ENCODE measurements at places on chromosomes 11 and 22.

DNA sequence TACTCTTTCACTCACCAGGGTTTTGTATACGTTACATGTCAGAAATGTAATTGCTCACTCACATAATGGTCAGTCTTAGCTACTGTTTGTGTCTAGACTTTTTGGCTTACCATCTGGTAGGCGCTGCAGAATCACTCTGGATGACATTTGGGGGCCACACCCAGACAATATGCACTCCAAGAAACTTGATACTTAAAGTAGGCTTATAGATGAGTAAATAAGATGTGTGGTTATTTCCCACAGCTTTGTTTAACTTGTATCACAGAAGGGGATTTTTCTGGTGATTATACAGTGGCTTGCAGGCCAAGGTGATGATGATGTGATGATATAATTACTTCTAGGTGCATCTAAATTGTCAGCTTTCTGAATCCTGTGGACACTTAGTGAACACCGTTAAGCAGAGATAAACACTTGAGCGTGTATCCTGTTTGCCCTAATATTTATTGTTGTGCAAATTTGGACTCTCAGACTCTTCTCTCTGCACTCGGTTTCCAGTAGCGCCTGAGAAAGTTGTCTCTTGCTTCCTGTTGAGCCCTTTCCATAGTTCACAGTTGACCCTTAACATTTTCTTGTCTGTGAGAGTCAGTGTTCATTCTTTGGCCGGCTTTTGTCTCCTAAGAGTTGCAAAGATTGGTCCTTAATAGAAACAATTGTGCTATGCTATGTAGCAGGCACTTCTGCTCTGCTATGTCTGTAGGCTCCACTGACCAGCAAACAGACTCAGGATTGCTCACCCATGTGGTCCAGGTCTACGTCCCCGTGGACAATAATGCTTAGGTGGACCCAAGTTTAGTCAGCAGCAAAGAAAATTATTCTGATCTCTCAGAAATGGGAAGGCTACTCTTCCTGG, 89.3 kb downstream of the PRR5L start:
- no peak for DNase-seq

GRCh38 chr11:19995145-19995544, 165.1 kb downstream of the DBX1 start:
- DNase-seq: no peak

DNA sequence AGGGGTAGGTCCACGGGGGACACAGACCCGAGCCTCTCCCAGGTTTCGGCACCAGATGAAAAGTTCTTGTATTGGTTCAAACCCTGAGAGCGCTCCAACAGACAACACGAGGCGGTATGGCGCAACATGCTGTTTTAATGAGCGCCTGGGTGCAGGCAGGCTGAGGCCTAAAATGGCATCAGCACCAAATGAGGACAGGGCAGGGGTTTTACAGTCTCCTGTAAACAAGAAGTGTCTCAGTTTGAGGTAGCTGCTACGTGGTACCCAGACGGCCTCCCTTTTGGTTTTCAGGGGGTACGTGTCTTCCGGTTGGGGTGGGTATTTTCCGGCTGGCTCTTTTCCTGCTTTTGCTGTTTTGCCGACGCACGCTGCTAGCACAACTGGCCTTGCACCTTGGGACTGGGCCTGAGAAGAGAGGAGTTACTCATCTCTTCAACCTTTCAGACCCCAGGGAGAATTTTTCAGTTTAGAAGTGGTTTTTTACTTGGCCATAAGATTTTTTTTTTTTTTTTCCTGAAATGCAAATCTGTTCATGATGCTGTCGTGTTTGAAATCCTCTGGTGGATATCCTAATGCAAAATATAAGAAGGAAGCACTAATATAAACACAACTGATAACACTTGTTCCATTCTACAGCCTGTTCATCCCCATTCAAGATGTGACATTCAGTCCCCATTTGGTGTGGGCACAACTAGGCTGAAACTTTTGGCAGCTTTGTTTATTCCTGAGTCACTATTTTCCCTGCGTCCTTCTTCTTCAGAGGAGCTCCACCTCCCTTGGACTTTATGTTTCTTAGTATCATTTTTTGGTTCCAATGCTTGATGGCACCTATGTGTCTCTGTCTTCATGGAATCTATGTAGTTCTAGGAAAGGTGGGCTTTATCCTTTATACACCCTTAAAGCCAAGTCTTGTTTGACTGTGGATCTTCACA, 6.5 kb downstream of the PPFIBP2 start:
- no peak for DNase-seq

GRCh38 chr22:42948294-42948693, 66.7 kb downstream of the PACSIN2 start:
- no peak for DNase-seq

GRCh38 chr22:44693756-44694155, 8.2 kb upstream of the PRR5 start:
- DNase-seq: no peak

DNA sequence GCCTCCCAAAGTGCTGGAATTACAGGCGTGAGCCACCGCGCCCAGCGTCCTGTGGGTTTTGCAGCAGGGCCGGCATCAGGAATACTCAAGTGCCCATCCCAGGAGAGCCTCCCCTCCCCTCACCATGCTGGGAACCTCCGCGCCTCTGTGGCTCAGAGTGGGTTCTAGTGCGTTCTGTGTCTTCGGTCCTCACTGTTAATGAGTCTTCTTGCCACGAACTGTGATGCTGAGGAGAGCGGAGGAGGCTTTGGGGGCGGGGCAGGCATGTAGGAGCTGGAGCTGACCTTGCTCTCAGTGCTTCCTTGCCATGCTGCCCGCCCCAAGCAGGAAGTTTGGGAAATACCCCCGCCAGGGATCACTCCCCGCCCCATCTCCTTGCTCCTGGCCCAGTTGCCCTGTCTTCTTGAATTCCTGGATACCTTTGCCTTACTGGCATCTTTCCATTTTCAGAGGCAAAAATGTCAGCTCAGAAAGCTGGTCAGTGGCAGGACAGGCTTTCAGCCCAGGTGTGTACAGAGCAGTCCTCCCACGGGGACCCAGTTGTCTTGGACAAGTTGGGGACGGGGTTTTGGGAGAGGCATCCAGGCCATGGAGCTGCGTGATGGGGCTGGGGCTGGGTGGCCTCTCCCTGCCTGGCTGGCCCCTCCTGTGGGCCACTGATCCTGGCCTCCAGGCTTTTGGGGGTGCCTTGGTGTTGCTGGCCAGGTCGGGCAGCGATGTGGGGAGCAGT, 5.1 kb downstream of the GRAMD4 start:
- DNase-seq: no peak

- no peak for DNase-seq
Observed at GRCh38 chr11:2294926-2295290, 6.8 kb downstream of the C11orf21 start.

DNA sequence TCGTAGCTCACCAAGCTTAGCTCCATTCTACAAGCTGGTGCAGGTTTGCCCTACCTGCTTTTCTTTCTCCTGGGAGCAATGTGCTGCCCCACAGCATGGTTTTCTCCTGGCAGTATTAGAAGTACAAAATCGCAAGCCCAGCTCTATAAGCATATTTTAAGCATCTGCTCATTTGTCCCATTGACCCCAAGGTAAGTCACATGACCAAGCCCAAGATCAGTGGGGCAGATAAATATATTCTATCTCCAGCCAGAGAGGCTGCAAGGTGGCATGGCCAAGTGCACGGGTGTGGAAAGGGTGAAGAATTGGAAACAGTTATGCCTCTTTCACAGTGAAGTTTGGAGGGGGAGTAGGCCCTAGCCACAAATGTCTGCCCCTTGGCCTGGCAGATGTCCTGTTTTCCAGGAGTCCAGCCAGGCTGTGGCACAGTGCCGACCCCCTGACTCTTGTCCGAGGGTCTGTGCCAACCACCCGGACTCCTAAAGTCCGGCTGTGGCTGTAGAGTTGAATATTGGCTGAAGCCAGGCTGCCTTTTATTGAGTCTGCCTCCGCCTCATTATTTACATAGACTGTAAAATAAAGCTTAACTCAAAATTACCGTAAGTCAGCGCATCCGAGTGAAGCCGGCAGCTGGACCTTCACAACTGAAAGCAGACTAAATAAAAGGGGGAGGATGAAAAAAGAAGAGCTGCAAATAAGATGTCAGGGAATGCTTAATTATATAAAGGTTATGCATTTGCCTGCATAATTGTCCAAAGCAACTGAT, 165.7 kb downstream of the COMMD9 start:
- DNase-seq: no peak

DNA sequence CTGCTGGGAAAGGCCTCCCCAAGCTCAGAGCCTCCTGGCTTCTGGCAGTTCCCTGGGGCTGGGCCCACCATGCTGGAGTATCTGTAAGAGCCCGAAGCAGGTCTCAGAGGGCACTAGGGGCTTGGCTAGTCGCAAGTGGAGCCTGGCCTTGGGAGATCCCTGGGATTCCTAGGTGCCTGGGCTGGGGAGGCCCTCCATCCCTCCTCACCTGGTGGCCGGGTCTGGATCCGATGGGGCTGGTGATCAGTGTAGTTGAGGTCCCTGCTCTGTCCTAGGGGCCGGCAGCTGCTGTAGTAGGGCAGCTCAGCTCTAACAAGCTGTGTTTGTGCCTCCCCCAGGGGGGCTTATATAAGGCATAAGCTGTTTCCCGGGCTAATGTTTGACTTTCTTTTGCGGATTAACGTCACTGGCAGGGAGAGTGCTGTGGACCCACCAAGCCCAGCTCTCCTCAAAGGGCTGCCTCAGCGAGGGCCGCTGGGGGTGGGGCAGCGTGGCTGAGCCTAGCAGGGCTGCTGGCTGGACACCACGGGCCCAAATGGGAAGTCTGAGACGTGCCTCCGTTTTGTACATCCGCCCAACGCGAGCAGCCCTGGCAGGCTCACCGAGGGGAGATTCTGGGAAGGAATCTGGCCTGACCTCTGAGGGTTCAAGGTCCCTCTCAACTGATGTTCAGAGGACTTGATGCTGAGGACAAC, at the start of gene SLC22A8:
Gene SLC22A8 (minus strand): TSS at position 321 of the 695 bp plus-strand sequence. CDS start 883 bp downstream, outside the sequence.
- DNase-seq: no peak

GRCh38 chr11:84384731-84385130, 1098.6 kb upstream of the CCDC90B start:
- no peak for DNase-seq

Data from stimulated activated CD4-positive, alpha-beta T cell treated with anti-CD3 and anti-CD28 coated beads, Interleukin-15, amount 100 ng/mL, for 48 hours (primary cell).